Activated T-helper 17 cell treated with anti-CD3 and anti-CD28 coated beads, Interleukin-2, amount 50 U/mL, for 72 hours (primary cell): ENCODE measurements at places on chromosomes 11 and 22. TPM values are rescaled to one million over a fixed set of nuclear protein-coding genes. Genes with fewer than 3 reads are reported as not detected.

GRCh38 chr11:1438261-1438966 lies 48.2 kb downstream of the MOB2 start:
- ATAC-seq = no peak

GRCh38 chr11:112511271-112511670 lies 250.6 kb upstream of the PLET1 start:
- peak; percentile 55 for ATAC-seq

- ATAC-seq = no peak
These were observed 103.4 kb downstream of the NAV2 start for GRCh38 chr11:19816040-19816439.

DNA sequence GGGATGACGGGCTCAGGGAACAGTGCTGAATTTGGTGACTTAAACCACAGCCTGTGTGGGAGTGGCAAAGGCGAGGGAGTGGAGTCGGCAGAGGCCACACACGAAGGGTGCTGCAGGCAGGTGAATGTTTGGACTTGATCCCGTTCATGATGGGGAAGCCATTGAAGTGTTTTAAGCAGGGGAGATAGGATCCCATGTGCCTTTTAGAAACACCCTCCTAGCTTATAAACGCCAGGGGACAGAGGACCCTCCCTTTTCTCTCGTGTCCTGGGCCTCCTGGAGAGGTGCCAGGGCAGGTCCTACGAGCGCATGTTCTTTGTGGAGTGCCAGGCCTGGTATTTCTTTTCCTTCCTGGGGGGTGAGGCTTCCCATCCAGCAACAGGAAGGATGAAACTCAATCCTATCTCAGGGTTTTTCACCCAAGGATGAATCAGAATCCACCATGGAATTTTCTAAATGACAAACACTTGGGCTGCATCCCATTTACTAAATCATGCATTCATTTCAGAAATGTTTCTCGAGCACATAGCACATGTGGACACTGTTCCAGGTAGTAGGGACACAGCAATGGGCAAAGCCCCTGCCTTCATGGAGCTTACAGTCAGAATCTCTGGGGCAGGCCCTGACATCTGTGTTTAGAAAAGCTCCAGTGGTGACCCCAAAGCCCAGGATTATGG lies 59.6 kb downstream of the CHRDL2 start:
- no peak for ATAC-seq

GRCh38 chr22:42313204-42313603 lies 42.8 kb upstream of the TCF20 start:
- no peak for ATAC-seq

DNA sequence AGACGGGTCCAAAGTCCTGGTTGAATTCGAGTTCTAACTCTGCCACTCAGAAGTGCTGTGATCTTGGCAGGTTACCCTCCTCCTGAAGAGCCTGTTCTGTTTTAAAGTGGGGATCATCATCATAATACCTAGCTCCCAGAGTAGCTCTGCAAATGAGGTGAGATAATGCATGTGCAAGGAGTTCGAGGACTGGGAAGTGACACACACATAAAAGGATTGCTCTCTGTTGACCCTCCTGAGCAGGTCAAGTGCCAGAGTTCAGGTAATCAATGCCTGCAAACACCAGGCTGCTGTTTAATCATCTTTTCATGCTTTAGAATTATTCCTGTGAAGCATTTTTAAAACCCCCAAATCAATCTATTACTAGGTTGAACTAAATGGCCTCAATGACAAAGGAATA lies 19.9 kb downstream of the RCN1 start:
- ATAC-seq = no peak

DNA sequence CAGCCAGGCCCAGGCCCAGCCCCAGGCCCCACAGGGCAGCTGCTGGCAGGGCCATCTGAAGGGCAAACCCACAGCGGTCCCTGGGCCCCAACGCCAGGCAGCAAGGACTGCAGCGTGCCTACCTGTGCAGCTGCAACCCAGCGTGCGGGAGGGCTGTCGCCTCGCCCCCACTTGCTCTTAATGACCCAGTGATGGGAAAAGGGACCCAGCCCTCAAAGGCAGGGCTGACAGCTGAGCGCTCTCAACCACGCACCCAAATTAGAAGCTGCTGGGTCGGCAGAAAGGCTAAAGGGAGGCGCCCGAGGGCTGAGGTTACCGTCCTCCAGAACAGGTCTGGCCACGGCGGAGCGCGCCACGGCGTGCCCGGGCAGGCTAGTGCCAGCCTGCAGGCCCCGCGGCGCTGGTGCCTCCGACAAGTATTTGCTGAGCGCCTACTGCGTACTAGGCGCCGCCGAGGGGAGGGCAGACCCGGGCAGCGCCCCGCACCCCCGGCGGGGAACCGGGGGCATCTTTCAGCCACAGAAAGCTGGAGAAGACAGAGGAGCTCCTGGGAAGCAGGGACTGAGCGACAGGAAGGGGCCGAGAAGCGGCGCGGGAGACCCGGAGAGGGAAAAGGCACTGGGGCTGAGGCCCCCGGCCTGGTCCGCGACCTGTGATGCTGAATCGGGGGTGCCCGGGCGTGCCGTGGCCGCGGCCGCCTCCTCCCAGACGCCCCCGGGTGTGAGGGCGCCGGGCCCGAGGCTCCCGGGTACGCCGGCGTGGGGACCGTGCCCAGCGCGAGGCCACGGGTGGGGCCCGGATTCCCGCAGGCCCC lies 773 bp downstream of the HRAS start:
- ATAC-seq = peak; percentile 1

DNA sequence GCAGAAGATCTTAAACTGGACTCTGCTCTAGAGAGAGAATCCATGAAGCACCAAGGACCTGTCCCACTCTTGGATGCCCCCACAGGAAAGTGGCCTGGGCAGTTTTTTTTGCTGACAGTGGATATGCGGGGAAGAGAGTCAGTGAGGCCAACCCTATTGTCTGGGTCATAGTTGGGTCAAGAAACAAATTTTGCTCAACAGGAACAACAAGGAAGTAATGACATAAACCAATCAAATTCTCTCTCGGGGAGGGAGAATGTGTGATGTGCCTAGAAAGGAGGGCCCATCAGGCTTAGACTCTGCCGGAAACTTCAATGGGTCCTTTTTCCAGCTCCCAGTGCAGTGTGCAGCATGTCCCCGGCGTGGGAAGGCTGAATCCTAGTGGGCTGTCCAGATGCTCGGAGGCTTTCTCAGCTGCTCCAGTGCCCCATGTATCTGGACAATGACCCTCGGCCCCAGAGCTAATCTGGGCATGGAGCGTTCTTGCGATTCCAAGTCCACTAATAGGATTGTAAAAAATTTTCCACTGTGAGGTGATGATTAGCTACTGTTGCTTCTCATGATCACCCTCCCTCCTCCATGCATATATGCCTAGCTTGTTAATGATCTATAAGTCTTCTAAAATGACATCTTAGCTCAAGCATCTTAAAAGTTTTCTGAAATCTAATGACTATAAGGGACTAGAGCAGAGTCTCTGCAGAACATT lies 101.0 kb downstream of the SNX19 start:
- no peak for ATAC-seq

- ATAC-seq = no peak
These were observed 150.9 kb upstream of the TTC12 start for GRCh38 chr11:113163291-113164030.

- no peak for ATAC-seq
These were observed 14.5 kb upstream of the P4HA3 start for GRCh38 chr11:74325649-74326645.

DNA sequence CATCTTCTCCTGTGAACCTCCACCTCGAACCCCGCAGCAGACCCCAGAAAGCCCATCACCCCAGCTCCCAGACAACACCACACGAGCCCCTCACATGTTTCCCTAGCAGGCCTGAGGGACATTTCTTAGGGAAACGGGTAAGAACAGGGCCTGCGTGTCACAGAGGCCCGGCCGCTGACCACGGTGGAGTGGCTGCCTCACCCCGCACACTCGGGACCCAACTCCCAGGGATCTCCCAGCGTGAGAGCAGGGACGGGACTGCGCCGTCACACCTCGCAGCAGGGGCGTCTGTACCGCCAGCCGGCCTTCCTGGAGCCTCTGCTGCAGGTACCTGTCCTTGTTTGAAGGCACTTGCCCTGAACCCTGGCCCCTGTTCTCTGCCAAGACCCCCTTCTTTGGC lies 10.2 kb downstream of the ATP5MGL start:
- ATAC-seq = no peak

DNA sequence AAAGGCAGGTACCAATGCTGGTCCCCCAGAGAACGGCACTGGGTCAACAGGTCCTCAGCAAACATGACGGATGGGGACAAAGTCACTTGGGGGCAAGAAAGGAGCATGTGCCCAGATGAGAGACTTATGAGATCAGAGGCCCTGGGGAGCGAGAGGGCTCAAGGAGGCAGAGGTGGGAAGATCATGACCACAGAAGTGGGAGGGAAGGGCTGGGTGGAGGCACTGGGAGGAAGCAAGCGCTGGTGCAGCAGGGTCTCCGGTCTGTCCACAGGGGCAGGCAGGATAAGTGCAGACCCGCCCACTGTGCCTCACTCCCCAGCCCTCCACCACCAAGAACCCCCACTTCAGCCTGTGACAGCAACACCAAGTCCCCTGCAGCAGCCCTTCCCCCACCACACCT lies 10.9 kb downstream of the ELFN2 start:
- ATAC-seq = peak; percentile 8

Gene AMPD3
- total RNA-seq = 30.6 TPM

Gene ANO5
- total RNA-seq = 0.03 TPM

Gene SLC6A5
- not detected for total RNA-seq

Gene MS4A15
- not detected for total RNA-seq

Gene CSRP3
- total RNA-seq = not detected

Gene SLC15A3
- total RNA-seq = 1.3 TPM

Gene DEPDC7
- total RNA-seq = 0.41 TPM

Gene LRRN4CL
- total RNA-seq = 0.56 TPM

Gene P2RY2
- total RNA-seq = not detected

Gene C11orf91
- not detected for total RNA-seq

Gene CD81
- total RNA-seq = 147 TPM

Gene EMID1
- total RNA-seq = not detected
